Activated effector memory CD4-positive, alpha-beta T cell treated with anti-CD3 and anti-CD28 coated beads, Interleukin-2, amount 50 U/mL, for 16 hours (primary cell): ENCODE measurements at places on chromosomes 3 and 15.
A peak's percentile ranks its signal among the peaks of the same experiment; 100 is the strongest.

DNA sequence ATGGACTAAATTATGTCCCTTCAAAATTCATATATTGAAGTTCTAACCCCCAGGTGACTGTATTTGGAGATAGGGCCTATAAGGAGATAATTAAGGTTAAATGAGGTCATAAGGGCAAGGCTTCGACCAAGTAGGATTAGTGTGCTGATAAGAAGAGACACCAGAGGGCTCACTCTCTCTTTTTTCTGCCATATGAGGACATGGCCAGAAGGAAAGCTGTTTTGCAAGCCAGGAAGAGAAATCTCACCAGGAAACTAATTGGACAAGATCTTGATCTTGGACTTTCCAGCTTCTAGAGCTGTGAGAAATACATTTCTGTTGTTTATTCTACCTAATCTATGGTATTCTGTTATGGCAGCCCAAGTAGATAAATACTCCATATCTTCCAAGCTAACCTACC is 503.6 kb upstream of the NAALADL2 start:
- no peak for DNase-seq

GRCh38 chr3:127715532-127715931 is 42.8 kb downstream of the ABTB1 start:
- peak; percentile 46 for DNase-seq

GRCh38 chr3:45267097-45267496 is 41.0 kb upstream of the TMEM158 start:
- DNase-seq: no peak

GRCh38 chr3:16697443-16698147 is 92.4 kb upstream of the DAZL start:
- DNase-seq: no peak

DNA sequence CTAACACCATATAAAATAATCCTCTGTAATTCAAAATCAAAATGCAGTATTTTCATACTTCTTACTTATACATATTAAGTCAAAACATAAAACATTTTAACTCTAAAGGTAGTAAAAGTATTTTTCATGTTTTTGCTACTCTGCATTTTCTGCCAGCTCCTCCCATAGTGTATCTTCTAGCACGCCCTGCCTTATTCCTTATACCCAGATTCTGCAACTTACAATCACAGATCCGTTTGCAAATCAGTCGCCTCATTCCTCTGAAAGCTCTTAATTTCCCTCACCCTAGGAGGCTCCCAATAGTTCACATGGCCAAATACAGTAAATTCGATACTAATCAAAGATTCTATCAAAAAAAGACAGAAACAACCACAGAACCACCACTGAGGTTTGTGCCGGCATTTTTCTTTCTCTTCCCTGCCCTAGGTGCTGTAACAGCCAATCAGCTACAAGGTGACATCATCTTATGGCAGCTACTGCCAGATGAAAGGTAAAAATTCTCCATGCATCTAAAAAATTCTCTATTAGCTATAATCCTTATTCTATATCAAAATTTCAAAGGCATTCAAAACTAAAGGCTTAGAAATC is 72.9 kb downstream of the CLASP2 start:
- DNase-seq: peak; percentile 64

DNA sequence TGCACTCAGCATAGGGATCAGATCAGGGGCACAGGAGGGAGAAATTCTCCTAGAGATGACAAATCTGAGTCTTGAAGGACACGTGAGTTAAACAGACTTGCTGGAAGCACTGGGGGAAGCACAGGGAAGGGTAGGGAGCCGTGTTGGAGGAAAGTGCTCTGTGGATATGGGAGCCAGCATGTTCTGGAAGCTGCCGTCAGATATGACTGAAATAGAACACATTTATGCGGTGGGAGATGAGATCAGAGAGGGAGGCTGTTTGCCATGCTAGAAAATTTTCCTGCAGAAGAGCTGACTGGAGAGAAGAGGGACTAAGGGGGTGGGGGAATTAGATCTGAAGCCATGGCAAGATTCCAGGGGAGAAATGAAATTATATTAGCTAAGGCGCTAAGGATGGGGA is 1.8 kb downstream of the TAMM41 start:
- no peak for DNase-seq

DNA sequence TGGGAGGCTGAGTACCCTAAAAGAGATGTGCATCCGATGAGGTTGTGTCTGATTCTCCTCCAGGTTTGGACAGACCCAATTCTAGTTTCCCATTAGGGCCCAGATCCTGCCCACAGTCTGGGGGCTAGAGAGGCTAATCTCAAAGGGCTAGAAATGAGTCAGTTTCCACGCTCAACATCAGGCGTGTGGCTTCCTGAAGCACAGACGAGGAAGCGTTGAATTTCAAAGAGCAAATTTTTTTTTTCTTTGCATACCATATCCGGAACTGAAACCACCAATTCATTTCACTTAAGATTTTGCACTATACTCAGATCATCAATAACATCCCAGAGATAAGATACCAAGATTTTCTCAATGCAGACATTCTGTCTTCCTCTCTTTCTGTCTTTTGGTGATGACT is 173.8 kb upstream of the BCL6 start:
- peak; percentile 85 for DNase-seq

GRCh38 chr3:16433701-16434151 is 79.8 kb downstream of the RFTN1 start:
- no peak for DNase-seq

- DNase-seq: no peak
These were observed 2.2 kb upstream of the MEIS2 start for GRCh38 chr15:37102305-37103162.

DNA sequence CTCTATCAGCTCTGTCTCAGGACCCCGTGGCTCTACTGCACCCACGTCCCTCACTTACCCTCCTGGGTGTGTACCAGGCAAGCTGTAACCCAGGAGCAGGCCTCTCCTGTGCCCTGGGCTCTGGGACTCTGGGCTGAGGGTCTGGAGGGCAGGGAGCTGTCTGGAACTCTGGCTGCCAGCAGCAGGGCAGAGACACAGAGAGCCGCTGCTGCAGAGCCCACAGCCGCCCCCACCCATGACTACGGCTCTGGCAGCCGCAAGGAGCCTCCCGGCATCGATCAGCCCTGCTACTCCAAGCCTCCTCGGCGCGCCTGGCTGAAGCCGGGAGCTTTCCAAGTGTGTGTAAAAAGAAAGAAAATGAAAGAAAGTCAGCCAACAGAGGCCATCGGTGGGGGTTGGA is 103.7 kb upstream of the ATP2B2 start:
- no peak for DNase-seq

GRCh38 chr3:64414043-64414442 is 188.8 kb upstream of the PRICKLE2 start:
- DNase-seq: no peak

- DNase-seq: no peak
These were observed 15.4 kb downstream of the ZNF148 start for GRCh38 chr3:125359700-125360099.

GRCh38 chr3:59980576-59980975 is 930.8 kb upstream of the CFAP20DC start:
- DNase-seq: no peak

DNA sequence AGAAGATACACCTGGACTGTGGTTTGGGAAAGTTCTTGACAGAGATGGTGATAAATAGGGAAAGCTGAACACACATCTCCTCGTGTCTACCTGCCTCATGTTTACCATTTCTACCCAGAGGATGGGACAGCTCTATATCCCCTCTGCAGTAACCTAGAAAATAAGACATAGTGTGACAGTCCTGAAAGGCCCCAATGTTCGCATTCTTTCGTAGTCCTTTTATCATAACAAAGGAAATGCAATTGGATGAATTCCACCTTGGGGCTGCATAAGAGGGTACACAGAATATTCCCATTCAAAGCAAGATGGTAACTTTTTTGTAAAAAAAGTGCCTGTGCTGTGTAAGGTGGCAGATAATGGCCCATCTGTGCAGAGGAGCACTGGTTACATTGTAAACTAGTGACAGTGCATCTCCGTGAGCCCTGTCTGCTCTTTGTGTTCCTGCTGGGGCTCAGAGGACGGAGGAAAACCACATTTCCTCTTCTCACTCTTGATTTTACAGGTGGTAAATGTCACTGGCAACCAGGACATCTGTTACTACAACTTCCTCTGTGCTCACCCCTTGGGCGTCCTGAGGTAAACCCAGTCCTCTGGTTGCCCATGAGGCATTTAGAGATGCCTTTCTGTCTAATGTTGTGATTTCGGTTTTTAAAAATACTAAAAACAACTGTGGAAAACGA is 74.3 kb downstream of the SIDT1 start:
- peak; percentile 65 for DNase-seq

DNA sequence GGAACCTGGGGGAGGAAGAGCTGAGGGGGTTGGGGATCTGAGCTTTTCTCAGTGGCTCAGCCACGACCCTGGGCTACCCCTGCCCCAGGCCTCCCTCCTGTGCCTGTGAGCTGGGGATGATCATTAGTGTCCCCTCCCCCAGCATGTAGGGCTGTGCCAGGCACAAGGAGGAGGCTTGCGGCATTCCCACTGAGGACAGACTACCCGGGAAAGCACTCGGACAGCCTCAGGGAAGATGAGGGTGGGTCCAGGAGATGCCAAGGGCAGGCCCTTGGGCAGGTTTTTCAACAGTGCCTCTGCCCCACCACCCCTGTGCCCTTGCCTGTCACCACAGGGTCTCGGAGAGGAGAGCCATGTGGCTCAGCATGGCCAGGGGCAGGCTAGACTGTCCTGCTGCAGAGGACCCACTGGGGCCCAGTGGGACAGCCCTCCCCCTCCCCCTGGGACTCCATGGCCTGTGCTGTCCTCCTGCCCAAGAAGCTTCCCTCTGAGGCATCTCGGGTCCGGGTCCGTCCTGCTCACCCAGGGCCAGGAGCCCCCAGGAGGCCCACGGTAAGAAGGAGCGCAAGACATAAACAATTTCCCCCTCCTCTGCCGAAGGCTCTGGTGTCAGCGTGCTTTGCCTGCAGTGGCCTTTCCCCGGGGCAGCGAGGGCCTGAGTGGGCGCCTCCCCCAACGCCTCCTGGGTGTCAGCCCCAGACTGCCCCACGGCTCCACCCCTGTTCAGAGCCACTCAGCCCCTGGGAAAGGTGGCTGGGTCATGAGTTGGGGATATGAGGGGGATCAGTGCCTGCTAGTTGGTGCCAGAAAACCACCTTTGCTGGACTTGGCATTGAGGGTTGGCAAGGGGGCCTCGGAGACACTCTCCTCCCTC is 192.5 kb downstream of the GOLGA6L6 start:
- DNase-seq: peak; percentile 66

DNA sequence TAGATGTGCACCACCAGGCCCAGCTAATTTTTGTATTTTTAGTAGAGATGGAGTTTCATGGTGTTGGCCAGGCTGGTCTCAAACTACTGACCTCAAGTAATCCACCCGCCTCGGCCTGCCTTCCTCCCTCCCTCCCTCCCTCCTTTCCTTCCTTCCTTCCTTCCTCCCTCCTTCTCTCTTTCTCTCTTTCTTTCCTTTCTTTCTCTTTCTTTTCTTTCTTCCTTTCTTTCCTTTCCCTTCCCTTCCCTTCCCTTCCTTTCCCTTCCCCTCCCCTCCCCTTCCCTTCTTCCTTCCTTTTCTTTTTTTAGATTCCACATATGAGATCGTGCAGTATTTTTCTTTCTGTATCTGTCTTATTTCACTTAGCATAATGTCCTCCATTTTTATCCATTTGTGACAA is 81.3 kb downstream of the FAM81A start:
- no peak for DNase-seq

GRCh38 chr3:52830535-52831258 is at the start of gene ITIH4:
ITIH4 (minus strand) TSS chr3:52830672; CDS start chr3:52830642, 30 bp downstream.
- DNase-seq: no peak

GRCh38 chr15:33135355-33135781 is 59.1 kb downstream of the FMN1 start:
- DNase-seq: no peak
